ENCODE measurements at places on chromosomes 11 and 22.

GRCh38 chr11:8985462-8985861, 18.3 kb downstream of the NRIP3 start:
- DNase-seq, result no peak

GRCh38 chr22:19287889-19288288, 3.6 kb downstream of the CLTCL1 start:
- DNase-seq, result no peak

GRCh38 chr11:120800206-120800605, 223.7 kb upstream of the TBCEL start:
- no peak for DNase-seq

GRCh38 chr11:115456019-115456418, 48.2 kb downstream of the CADM1 start:
- no peak for DNase-seq

DNA sequence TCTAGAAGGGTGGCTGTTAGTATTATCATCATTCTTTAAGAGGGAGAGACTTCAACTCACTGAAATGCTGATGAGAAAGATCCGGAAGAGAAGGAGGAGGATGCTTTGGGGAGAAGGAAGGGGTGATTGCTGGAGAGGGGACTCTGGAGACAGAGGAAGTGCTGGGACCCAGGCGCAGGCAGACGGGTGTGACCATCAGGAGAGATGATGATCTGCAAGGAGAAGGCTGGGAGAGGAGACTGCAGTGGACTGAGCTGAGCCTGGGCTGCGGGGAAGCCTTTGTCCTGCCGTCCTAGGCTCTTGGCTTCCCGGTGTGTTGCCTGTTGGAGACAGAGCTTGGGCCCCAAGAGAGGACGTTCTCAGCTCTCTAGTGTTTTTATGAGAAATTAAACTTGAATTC, 22.6 kb downstream of the RASD2 start:
- no peak for DNase-seq
